Neuronal stem cell (in vitro differentiated cells): ENCODE measurements at places on chromosomes 12 and 14.
A peak's percentile ranks its signal among the peaks of the same experiment; 100 is the strongest.

GRCh38 chr14:91332986-91333649, 84.5 kb downstream of the CCDC88C start:
- DNase-seq, result no peak

DNA sequence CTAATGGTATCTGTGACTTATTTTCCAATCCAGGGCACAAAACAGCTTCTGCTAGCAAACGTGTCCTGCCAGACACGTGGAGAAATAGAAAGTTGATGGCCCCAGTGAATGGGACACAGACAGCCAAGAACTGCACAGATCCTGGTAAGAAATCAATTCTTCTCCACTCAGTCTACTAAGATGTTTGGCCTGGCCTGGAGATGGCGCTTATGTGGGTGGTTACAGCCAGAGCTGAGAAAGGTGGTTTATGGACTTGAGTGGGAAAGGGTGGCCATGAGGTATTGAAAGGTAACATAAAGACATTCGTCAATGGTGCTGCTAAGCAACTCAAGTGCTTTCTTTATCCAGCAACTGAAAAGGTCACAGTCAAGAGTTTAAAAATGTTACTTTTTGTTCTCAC, 2.9 kb downstream of the SLC24A4 start:
- DNase-seq, result no peak

GRCh38 chr12:21221072-21221471, 90.1 kb downstream of the SLCO1B1 start:
- DNase-seq, result no peak

DNA sequence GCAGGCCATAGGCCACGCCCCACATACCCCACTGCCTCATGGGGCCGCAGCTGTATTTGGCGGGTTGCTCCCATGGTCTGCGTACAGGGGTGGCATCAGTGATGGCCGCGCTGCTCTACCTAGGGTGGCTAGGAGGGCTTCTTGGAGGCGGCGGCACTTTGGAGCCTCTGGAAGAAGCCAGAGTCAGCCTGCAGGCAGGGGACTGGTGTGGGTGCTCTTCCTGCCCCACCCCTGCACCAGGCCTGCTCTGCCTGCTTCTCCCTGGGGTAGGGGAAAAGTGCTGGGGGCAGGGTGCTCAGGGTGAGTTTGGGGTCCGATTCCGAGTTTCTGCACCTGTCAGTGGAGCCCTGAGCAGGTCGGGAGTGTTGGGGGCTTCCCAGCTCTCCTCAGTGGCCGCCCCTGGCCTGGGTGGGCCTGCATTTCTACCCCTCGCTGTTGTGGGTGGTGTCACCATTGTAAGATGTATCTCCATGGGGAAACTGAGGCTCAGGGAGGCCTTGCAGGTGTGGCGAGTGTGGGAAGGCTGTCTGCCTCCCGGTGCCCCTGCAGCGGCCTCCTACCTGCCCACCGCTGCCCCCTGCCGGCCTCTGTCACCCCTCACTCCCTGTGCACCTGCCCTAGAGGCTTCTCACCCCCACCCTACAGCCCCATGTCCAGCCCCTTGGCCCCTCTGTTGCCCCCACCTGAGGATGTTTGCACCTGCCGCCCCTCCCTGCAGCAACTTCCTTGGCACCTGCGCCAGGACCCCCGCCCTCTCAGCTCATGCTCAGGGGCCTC, 5.5 kb downstream of the CEP170B start:
- no peak for DNase-seq

- DNase-seq, result no peak
Measured at GRCh38 chr14:49966971-49967630, 74.2 kb downstream of the ARF6 start.

DNA sequence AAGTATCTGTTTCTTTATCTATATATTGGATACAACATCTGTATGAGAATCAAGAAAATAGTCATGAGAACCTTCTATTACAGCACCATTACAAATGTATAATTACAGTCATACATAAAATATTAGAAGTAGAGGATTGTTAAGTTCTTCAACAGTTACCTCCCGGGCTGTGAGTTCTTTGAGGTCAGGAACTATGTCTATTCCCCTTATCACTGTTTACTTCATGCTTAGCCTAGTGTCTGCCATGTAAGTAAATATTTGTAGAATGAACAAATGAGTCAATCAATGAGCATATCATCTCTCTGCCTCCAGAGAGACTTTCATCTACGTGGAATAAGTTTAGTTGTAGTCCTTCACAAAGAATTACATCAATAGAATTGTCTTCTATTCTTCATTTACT, 47.2 kb downstream of the PUS7L start:
- DNase-seq, result no peak

GRCh38 chr14:26730929-26731618, 133.2 kb upstream of the NOVA1 start:
- DNase-seq, result peak; percentile 14

GRCh38 chr14:72000907-72001306, 68.7 kb downstream of the RGS6 start:
- DNase-seq, result no peak

DNA sequence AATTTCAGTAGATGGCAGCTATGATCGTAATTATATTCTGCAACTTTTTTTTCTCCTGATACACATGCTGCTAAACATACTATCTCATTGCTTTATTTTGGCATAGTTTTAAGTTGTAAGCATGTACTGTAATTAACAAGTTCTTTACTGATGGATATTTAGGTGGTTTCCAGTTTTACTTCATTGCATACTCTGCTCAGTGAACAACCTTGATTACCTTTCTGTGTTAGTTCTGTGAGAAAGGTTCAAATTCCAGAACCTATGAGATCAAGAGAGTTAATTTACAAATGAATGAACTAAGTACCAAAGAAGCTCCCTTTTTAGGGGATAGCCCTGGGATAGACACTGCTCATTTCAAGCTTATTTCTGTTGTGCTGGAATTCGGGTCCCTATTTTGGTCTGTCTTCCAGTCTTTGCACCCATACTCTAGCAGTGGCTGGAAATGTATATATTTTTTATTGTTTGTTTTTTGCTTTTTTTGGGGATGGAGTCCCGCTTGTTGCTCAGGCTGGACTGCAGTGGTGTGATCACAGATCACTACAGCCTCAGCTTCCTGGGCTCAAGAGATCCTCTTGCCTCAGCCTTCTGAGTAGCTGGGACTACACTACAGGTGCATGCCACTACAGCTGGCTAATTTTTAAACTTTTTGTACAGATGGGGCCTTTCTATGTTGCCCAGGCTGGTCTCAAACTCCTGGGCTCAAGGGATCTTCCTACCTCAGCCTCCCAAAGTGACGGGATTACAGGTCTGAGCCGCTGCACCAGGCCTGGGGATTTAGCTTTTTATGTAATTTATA, 10.6 kb downstream of the PAPOLA start:
- DNase-seq, result no peak

DNA sequence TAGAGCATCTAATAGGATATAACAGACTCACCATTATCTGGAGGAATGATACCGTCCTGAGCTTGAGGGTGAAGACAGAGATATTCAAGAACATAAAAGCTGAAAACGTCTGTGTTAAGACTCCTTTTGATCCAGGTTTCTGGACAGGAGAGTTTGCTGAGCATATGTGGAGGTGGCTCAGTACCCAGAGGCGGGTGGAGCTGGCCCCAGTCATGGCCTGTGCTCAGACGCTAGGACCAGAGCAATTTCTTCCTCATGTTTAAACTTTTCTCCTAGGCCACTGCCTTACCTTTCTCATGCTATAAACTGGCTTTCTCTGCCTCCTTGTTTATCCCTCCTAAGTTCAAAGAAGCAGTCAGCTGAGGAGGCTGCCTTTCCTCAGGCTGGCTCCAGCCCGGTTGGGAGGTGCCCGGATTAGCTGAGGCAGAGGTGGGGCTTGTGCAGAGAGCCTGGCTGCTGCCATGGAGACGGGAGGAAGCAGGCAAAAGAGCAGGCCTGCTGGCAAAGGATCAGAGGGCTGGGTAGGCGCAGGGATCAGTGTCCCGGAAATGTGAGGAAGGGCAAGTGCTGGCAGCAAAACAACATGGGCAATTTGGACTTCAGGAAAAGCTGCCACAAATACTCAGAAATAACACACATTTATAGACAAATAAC, 13.7 kb downstream of the COA8 start:
- DNase-seq, result peak; percentile 71

DNA sequence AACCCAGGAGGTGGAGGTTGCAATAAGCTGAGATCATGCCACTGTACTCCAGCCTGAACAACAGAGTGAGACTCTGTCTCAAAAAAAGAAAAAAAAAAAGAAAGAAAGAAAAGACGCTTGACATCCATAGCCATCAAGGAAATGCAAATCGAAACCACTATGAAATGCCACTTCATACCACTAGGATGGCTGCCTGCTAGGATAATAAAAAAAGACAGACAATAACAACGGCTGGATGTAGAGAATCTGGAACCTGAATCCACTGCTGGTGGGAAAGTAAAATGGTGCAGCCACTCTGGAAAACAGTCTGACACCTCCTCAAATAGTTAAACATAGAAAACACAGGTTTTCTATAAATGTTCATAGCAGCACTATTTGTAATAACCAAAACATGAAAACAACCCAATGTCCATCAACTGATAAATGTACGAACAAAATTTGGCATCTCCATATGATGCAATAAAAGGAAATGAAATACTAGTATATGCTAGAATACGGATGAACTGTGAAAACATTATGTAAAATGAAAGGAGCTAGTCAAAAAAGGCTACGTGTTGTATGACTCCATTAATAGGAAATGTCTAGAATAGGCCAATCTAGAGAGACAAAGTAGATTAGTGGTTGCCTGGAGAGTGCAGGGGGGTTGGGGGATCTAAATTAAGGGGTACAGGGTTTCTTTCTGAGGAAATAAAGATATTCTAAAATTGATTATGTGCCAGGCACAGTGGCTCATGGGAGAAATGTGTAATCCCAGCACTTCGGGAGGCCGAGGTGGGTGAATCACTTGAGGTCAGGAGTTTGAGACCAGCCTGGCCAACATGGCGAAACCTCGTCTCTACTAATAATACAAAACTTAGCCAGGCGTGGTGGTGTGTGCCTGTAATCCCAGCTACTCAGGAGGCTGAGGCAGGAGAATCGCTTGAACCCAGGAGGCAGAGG, 9.7 kb downstream of the WSB2 start:
- DNase-seq, result no peak

GRCh38 chr14:71309756-71310155, 402.5 kb downstream of the PCNX1 start:
- no peak for DNase-seq

- no peak for DNase-seq
Measured at GRCh38 chr12:45670346-45671065, 59.0 kb upstream of the ARID2 start.

DNA sequence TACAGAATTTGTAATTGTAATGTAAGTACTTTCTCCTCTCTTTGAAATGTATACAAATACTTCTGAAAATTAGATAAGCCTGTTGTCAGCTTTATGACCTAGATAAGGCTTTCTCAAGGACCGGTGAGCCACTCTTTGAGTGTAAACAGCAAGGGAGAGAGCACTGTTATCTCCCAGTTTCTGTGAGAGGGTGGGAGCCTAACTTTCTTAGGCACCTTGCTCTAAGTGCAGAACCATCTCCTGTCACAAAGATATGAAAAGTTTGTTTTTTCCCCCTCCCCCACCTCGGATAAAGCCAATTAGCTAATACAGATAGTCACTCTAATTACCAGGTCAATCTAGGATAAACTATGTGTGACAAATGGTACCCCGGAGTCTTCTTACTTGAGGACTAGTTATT, 35.8 kb downstream of the CAPS2 start:
- DNase-seq, result no peak

GRCh38 chr14:100776681-100777365, 49.1 kb upstream of the MEG3 start:
- DNase-seq, result no peak

GRCh38 chr14:103708750-103709187, 6.5 kb downstream of the XRCC3 start:
- DNase-seq, result no peak

GRCh38 chr12:88805692-88806091, 225.4 kb upstream of the KITLG start:
- peak; percentile 5 for DNase-seq

DNA sequence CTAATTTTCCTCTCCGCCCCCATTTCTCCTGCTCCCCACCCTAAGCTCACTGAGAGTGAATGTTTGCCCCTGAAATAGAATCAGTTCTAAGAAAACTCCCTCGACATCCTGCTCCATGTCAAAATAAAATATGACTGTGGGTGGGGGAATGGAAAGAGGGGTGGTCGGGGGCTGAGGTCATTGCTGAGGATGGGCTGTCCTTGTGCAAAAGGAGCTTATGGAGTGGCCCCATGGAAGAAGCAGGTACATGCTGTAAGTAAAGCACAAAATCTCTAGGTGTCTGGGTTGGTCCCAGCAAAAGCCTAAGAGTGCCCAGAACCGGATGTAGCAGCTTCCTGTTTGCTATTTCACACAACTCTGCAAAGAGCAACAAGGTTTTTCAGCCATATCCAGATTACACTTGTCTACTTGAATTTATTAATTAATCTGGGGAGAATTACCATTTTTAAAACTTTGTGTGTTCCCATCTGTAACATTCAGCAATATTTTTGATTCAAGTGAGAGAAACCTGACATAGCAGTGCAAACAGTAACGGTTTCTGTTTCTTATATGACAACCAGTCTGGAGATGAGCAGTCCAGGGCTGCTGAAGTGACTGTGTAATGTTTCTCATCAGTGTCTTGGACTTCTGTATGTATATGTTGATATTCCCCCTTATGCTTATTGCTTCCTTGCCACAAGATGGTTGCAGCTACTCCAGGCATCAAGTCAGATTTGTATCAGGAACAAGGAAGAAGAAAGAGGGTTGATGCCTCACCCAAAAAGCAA, 40.4 kb upstream of the GZMB start:
- no peak for DNase-seq

GRCh38 chr12:50184261-50184660, 17.1 kb upstream of the CERS5 start:
- DNase-seq, result no peak

- no peak for DNase-seq
Measured at GRCh38 chr14:34538871-34539406, 562 bp downstream of the EAPP start.

DNA sequence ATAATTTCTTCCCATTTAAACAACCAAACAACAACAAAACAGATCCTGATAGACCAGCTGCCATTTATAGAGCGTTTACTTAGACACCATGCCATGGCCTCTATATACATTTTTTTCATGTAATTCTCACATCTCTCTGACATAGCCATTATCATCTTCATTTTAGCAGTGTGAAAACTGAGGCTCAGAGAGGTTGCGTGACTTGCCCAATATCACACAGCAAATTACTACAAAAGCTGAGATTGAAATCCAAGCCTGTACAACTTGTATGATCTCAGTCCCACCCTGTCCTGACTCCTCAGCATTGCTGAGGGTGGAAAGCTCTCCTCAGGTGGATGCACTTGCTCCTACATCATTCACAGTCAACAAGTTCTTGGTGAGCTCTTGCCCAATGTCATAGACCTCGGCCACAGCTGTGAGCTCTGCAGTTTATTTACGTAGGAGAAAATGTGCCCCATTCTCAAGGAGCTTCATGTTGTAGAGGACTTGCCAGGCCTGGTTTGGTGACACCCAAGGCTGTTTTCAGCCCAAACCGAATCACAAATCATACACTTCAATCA, 55.5 kb downstream of the CRACR2A start:
- no peak for DNase-seq
